ENCODE measurements at places on chromosomes 6 and 20. TPM values are rescaled to one million over a fixed set of nuclear protein-coding genes. Genes with fewer than 3 reads are reported as not detected.

Gene BPI
- 0.30 TPM for total RNA-seq

Gene NT5DC1
- 15.7 TPM for total RNA-seq

Gene TGM3
- not detected for total RNA-seq

Gene LMBRD1
- total RNA-seq, result 45.2 TPM

All from smooth muscle cell of the pulmonary artery (primary cell).